Endothelial cell (in vitro differentiated cells): ENCODE measurements at places on chromosomes 5 and 9.

GRCh38 chr5:129459777-129460671 is at the start of gene ADAMTS19:
Gene ADAMTS19 (plus strand): TSS chr5:129460298. CDS start chr5:129460392, 94 bp downstream.
- DNase-seq, result peak; percentile 69

DNA sequence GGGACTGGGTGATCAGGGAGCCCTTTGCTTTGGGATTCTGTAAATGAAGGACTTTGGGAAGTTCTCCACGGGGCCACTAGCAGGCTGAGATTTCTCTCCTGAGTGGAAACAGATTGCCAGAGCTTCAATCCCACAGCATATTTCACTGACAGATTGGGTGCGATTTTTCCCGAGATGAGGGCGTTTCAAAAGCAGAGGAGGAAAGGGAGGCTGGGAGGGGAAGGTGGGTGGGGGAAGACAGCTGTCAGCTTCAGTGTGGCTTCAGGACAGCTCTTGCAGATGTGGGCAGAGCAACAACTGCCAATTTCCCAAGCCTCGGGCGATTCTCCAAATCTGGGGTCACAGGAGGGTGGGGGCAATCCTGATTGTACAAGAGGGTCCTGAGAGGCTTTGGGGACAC is 258.5 kb upstream of the ADRA1B start:
- DNase-seq, result no peak

- no peak for DNase-seq
These were observed 46.5 kb upstream of the MCTP1 start for GRCh38 chr5:95331358-95331757.

- no peak for DNase-seq
These were observed 74.0 kb upstream of the SLC25A51 start for GRCh38 chr9:37977851-37978480.

DNA sequence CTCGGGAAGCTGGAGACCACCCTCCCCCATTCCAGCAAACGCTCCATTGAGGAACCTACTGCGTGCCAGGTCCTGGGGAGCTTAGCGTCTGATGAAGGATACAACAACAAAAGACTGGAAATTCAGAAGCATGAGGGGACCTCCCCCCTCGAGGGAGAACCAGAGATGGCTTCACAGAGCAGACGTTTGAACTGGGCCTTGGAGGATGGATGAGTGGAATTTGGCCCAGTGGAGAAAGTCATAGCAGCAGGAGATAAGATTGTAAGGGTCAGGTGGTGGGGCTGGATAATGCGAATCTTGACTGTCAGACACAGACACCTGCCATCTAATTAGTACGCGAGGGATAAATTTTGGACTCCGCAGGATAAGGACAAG is 1.2 kb upstream of the SLC25A51 start:
- DNase-seq, result no peak
